ENCODE measurements at places on chromosomes 7 and 10.
A peak's percentile ranks its signal among the peaks of the same experiment; 100 is the strongest.

GRCh38 chr7:127258111-127258510 lies 5.4 kb upstream of the GRM8 start:
- no peak for DNase-seq

- no peak for DNase-seq
These were observed 909.6 kb downstream of the REEP3 start for GRCh38 chr10:64430690-64431323.

DNA sequence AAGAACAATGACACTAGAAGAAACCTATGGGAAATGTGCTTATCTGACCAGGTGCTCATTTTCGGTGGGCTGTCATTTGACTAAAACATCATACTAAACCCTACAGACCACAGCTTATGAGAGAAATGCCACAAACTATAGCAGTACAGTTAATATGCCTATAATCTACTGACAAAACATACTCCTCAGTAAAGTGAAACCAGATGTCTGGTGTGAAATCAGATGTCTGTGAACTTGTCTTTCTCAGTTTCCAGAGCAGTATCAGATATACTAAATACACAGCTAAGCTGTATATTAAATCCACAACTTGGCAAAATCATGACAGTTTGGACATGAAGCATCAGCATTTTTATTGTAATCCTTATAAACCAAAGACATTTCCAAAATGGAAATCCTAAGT lies 3.3 kb downstream of the IMMP2L start:
- no peak for DNase-seq

- no peak for DNase-seq
These were observed 670.8 kb downstream of the SORCS1 start for GRCh38 chr10:106493751-106494150.

DNA sequence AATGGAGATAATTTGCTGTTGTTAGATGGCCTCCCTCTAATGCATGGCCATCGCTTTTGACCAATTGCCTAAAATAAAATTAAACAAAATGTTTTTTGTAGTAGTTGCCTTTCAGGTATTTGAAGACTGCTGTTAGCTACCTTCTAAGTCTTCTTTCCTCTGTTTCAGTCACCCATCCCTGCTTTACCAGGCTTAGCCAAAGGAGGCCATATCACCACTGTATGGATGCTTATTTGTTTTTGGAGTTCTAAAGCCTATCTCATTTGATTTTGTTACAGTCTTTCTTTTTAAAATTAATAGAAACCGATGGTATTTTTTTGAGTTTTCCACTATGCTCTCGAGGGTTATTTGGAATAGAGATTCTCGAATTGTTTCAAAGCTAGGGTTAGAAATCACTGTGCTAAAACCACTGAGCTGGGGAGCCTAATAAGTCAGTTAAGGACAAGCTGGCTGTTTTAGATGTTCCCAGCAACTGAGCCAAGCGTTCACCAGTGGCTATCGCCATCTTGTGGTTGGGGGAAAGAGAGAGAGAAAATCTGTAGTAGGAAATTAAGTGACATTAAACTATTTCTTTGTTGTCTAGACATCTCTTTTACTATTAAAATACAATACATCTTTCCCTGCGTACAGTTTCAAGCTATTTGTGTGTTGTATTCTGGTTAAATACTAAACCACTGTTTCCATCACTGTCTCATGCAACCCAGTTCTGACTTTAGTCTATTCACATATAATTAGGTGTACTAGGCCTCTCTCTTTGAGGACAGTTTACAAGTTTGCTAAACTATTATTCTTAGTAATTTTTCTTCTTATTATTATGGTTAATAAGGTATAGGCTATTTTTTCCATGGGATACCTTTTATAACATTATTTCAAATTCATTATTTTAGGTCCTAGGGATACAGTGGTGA lies 52.2 kb downstream of the GPR158 start:
- no peak for DNase-seq

DNA sequence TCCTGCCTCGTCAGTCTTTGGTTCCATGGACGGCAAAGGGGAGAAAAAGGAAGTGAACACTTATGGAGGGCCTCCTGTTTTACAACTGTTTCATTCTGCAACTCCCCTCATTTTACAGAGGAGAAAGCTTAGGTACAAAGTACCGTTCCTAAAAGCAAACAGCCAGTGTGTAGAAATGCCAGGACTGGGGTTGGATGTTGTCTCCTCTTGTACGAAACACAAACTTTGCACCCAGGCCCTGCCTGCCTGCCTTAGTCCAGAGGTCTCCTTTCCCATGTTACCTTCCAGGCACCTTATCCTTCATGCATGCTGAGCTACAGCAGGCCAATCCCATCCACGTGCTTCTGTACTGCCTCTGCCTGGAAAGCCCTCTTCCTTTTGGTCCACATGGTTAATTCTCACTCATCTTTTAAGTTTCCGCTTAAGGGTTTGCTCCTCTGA lies 86.0 kb downstream of the ICA1 start:
- DNase-seq = no peak

DNA sequence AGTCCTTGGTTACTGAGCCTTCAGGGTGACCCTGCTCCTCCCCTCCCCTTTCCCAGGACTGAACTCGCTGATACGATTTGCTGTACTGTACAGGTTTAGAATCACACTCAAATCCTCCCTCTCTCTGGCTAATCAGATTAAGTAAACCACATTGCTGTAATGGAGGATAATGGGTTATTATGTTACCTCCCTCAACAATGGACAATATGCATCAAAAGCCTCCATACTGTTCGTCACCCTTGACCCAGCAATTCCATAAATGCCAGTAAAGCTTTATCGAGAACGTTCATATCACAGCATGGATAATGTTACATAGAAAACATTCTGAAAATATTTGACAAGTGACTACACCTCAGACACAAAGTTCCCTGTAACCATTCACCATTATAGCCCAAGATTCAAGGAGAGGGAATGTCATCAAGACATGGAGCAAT lies 61.7 kb downstream of the FAM107B start:
- DNase-seq = no peak

GRCh38 chr10:91552274-91553095 lies 80.4 kb downstream of the PPP1R3C start:
- no peak for DNase-seq

GRCh38 chr10:63421591-63421990 lies 44.2 kb downstream of the JMJD1C start:
- DNase-seq = peak; percentile 57

DNA sequence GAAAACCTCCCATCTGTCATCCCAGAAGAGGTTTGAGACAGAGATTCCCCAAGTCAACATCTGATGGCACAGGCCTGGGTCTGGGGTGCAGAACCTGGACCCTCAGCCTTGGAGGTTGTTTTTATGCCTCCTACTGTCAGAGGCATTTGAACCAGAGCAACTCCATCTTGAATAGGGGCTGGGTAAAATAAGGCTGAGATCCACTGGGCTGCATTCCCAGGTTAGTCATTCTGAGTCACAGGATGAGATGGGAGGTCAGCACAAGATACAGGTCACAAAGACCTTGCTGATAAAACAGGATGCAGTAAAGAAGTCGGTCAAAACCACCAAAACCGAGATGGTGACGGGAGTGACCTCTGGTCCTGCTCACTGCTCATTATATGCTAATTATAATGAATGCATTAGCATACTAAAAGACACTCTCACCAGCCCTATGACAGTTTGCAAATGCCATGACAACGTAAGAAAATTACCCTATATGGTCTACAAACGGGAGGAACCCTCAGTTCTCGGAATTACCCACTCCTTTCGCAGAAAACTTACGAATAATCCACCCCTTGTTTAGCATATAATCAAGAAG lies 92.0 kb downstream of the ITGA8 start:
- DNase-seq = no peak

- no peak for DNase-seq
These were observed 634.8 kb upstream of the GRM3 start for GRCh38 chr7:86008898-86009297.

DNA sequence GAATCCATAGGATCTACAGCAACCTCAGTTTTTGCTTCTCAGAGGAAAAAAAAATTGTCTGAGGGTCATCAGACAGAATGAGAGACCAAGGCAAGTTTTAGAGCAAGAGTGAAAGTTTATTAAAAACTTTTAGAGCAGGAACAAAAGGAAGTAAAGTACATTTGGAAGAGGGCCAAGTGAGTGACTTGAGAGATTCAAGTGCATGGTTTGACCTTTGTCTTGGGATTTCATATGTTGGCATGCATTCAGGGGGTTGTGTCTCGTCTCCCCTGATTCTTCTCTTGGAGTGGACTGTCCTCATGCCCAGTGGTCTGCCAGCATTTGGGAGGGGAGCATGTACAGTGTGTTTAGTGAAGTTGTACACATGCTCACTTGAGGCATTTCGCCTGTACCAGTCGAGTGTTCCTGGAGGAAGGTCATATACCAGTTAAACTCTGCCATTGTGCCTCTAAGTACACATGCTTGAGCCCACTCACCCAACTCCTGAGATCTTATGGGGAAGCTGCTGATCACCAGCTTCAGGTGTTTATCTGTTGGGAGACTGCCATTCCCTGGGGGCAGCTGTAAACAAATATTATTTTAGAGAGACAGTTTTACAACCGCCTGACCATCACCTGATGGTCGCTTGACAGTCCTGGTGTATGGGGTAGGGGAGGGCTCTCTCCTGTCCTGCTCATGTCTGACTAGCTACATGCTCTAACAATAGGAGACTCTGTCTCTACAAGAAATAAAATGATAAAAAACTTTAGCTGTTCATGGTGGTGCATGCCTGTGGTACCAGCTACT lies 109.4 kb downstream of the EEPD1 start:
- DNase-seq = no peak

DNA sequence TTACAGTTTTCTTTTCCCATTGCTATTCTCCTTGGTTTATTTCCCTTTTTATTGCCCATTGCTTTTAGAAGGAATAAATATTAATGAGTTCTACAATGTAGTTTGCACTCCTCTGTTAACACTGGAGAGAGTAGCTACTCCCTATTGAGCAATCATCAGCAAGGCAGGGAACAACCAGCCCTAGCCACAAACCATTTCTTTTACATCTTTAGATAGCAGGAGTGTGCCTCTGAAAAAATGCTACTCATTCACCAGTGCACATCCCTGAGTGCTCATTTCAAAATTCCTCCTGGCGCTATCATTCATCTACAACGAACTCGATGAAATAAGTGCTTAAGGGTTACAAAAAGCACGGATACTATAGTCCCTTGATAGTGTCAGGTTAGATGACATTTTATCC lies 252.9 kb downstream of the THSD7A start:
- no peak for DNase-seq

DNA sequence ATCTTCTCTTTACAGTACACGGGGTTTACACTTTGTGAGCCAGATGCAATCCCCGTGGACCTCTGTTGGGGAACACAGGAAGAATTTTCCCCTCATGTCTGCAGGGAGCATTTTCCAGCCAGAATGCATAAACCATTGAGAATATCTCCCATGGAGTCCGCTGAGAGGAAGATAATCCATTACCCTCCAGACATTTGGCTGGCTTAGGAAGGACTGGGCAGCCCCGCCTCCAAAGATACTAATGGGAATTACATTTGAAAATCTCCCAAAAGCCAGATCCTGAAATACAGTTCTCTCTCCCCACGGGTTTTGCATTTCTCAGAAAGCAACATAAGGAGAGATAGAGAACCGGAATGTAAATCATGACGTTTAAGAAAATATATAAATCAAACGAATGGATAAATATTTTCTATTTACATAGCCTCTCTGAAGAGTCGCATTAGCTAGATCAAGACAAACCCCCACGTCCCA lies 53.5 kb downstream of the TRIL start:
- DNase-seq = no peak

DNA sequence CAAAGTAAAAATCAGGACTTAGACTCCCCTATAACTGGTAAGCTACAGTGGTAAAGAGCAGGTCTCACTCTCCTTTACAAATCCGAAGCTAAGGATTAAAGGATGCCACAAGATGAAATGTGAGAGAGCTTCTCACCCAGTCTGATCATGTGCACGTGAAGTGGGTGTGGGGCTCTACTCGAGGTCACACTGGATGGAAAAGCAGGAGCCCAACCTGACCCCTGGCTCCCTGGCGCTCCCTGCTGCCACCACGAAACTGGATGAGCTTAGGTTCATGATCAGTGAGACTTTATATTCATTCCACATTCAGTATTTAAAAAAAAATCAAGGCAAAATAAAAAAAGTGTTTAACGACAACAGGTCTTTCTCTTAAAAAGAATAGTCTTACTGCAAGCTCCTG lies 21.7 kb upstream of the FOXI2 start:
- no peak for DNase-seq

GRCh38 chr7:93566876-93567275 lies 7.6 kb downstream of the CALCR start:
- no peak for DNase-seq

DNA sequence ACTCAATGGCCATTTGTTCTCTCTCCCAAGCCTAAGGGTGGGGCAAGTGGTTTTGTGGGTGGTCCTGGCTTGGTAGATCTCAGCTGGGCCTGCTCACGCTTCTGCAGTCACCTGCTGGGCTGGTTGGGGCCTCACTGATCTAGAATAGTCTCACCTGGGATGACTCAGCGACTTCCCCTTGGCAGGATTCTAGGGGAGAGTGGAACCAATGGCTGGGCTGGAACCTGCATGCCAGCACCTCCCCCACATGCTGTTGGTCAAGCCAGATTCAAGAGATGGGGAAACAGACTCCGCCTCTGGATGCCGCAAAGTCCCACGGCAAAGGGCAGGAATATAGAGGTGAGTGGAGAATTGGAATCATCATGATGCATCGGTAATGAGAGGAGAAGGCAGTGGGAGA lies 292.9 kb upstream of the NPVF start:
- no peak for DNase-seq

Measured in GM12864 (cell line).